ENCODE measurements at places on chromosomes 12 and 14. TPM values are rescaled to one million over a fixed set of nuclear protein-coding genes. Genes with fewer than 3 reads are reported as not detected.

The MYH6 gene
- total RNA-seq = not detected

The SERPINA3 gene
- total RNA-seq = 50.7 TPM

The MANSC4 gene
- total RNA-seq = not detected

The PTPRR gene
- not detected for total RNA-seq

The ASB2 gene
- 0.76 TPM for total RNA-seq

The KCNH3 gene
- 2.4 TPM for total RNA-seq

The IL23A gene
- total RNA-seq = not detected

- no peaks in the 10 kb centered on the region for H3K27me3 ChIP-seq
- H3K4me1 ChIP-seq = no peaks in the 10 kb centered on the region
- no peak overlapping the region for H3K27ac ChIP-seq
- no peaks in the 10 kb centered on the region for H3K36me3 ChIP-seq
- no peak overlapping the region for H3K4me3 ChIP-seq
- DNase-seq = no peak
Measured at GRCh38 chr14:83764656-83765599, 1765.0 kb upstream of the FLRT2 start.

- no peak overlapping the region for H3K27ac ChIP-seq
- no peaks in the 10 kb centered on the region for H3K27me3 ChIP-seq
- no peak overlapping the region for H3K4me3 ChIP-seq
- no peaks in the 10 kb centered on the region for H3K36me3 ChIP-seq
- no peaks in the 10 kb centered on the region for H3K4me1 ChIP-seq
- DNase-seq = no peak
Measured at GRCh38 chr14:81619816-81620215, 86.2 kb upstream of the SEL1L start.

DNA sequence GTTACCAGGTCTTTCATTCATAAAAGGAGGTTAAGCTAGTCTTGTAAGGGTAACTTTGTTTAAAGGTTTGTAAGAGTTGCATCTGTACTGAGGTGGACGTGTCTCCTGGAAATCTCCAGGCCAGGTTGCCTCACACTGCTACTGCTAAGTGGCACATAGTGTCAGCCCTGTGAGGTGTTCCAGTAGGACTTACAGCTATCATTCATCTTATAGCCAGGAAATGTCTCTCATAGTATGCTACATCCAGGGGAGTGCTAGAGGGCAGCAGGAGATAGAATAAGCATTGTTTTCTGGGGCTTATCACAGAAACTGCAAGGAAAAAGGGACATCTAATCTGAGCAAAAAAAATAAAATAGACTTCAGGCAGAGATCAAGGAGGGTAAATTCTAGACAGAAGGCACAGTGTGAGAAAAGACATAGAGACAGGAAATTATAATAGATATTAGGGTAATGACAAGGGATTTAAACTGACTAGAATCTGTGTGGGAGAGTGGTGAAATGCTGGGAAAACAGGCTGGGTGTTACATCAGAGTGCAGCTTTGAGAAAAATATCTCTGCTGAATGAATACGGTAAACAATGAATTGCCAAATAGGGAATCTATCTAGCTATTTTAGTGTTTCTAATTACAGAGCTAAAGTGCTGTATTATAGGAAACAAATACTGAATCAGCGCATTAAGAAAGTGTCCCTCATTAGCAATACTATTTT lies 205.1 kb upstream of the ABCD2 start:
- H3K4me1 ChIP-seq = no peaks in the 10 kb centered on the region
- H3K36me3 ChIP-seq = no peaks in the 10 kb centered on the region
- DNase-seq = no peak
- no peak overlapping the region for H3K4me3 ChIP-seq
- H3K27ac ChIP-seq = no peak overlapping the region
- no peaks in the 10 kb centered on the region for H3K27me3 ChIP-seq

DNA sequence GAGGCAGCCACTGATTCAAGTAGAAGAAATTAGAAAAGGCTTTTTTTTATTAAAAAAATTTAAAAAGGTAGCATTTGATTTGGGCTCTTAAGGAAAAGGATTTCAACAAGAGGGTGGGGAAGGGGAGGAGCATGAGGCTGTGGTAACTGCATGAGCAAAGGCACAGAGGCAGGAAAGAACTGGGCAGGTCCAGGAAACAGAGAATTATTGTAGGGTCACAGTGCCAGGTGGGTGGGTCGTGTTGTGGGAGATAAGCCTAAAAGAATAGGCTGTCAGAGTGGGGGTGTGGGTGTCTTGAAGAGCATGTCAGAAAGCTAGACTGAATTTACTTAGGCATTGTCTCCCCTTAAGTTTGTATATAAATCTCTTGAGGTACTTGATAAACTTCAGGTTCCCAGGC lies 7.8 kb downstream of the LIMA1 start:
- DNase-seq = no peak

GRCh38 chr12:115850957-115851356 lies 426.5 kb downstream of the MED13L start:
- DNase-seq = no peak
- H3K4me1 ChIP-seq = no peaks in the 10 kb centered on the region
- no peak overlapping the region for H3K4me3 ChIP-seq
- no peak overlapping the region for H3K27ac ChIP-seq
- H3K27me3 ChIP-seq = no peaks in the 10 kb centered on the region

- peak overlapping the region; percentile 92 for H3K27ac ChIP-seq
- peaks cover 66% of the 10 kb centered on the region for H3K4me1 ChIP-seq
- peaks cover 2% of the 10 kb centered on the region for H3K27me3 ChIP-seq
- peak; percentile 81 for DNase-seq
Measured at GRCh38 chr12:52151837-52152783, 39.7 kb downstream of the KRT80 start.

DNA sequence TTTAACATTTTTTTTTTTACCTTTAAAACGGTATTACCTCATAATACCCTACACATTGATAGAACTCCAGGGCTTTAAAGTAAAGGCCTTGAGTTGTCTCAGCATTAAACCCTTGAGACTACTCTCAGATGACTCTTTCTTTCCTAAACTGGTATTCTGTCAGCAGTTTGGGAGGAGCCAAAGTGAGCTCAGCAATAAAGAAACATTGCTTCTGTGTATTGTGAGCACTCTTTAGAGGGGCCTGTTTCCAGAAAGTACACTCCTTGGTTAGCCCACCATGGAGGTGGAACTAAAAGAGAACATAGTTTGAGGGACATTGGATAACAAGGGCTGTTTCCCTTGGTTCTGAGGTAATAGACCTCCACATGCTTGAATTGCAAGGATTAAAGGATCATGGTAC lies 20.4 kb downstream of the MAP3K12 start:
- H3K4me3 ChIP-seq = no peak overlapping the region
- no peak for DNase-seq
- H3K36me3 ChIP-seq = peaks cover 90% of the 10 kb centered on the region
- peaks cover 40% of the 10 kb centered on the region for H3K4me1 ChIP-seq
- no peak overlapping the region for H3K27ac ChIP-seq

DNA sequence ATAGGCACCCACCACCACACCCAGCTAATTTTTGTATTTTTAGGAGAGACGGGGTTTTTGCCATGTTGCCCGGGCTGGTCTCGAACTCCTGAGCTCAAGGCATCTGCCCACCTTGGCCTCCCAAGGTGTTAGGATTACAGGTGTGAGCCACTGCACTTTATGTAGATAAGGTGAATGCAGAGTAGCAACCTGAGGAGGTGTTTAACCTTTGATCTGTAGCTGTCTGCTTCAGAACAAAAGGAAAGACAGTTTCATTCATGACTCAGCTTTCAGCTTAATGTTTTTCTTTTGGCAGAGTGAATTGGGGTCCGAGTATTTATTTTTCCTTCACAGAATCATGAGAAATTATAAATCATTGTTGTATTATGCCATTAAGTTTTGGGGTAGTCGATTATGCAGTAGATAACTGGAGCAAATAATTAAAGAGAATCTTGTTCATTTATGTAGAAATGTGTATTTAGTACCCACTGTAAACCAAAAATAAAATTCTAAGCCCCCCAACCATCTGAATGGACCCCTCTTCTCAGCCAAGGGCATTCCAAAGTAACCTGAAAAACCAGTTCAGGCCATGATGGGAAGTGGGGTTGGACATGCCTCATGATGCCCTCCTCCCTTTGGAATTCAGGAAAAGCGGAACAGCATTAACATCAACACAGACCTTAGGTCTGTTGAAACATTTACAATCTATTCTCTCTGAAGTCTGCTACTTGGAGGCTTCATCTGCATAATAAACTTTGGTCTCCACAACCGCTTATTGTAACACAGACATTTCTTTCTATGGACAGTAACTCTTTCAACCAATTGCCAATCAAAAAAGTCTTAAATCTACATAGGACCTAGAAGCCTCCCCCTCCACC lies 10.7 kb upstream of the STX2 start:
- no peaks in the 10 kb centered on the region for H3K27me3 ChIP-seq
- no peak for DNase-seq
- no peaks in the 10 kb centered on the region for H3K4me1 ChIP-seq
- no peak overlapping the region for H3K27ac ChIP-seq

- H3K4me1 ChIP-seq = no peaks in the 10 kb centered on the region
- no peak overlapping the region for H3K4me3 ChIP-seq
- DNase-seq = no peak
- no peaks in the 10 kb centered on the region for H3K36me3 ChIP-seq
Measured at GRCh38 chr14:23439107-23439835, 3.8 kb upstream of the MYH7 start.

DNA sequence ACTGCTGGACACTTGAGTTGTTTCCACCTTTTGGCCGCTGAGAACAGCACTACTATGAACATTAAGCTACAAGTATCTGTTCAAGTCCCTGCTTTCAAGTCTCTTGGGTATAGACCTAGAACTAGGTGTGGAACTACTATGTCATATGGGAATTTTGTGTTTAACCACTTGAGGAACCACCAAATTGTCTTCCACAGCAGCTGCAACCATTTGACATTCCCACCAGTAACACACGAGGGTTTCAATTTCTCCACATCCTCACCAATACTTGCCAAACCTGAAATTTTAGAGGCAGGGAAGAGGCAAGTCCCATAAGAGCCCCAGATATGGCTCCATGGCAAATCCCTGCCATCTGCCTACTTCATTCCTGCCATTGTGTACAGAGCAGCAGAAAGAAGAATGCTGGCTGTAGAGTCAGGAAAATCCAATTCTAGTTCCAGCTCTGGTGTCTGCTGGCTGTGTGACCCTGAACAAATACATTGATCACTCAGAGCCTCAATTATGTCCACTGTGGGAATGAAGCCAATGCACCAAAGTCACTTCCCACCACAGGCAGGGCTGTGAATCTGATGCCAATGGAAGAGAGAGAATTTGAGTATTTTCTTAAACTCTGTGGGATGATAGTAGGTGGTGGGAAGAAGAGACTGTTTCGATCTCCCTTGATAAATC lies 17.8 kb downstream of the PITPNM2 start:
- H3K4me3 ChIP-seq = no peak overlapping the region
- no peaks in the 10 kb centered on the region for H3K27me3 ChIP-seq
- peak overlapping the region; percentile 46 for H3K27ac ChIP-seq
- DNase-seq = no peak

DNA sequence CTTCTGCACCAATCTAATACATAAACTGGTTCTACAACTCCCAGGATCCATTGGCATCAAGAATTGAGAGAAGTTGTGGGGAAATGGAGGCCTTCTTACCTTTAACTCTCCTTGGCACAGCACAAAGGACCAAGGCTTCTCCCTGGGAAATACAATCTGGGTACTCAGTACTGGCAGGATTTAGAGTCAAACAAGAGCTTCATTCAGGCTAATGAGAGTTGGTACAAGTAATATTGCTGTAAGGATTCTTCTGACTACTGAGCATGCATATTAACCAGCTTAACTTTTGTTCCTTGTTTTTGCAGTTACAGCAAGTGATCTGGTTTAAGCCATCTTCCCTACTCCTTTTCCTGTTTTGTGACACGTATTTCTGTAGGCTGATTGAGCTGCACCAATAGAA lies 76.2 kb upstream of the FERMT2 start:
- H3K4me3 ChIP-seq = no peak overlapping the region
- peaks cover 5% of the 10 kb centered on the region for H3K4me1 ChIP-seq

DNA sequence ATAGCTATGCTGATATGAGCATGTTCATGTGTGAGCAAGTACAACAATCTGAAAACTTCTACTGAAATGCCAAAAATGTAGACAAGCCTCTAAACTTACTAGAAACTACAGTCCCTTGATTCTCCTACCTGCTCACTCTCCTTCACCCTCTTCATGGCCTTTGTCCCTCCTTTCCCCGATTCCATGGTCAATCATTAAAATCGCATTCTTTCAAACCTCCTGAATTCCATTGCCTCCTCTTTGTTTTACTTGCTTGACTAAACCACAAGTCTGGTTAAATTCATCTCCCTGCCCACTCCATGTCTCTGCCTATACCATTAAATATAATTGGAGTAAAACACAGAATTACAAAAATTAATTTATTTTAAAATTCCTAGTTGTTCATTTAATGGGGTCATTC lies 33.0 kb upstream of the SSTR1 start:
- no peak overlapping the region for H3K4me3 ChIP-seq
- no peaks in the 10 kb centered on the region for H3K27me3 ChIP-seq
- H3K36me3 ChIP-seq = no peaks in the 10 kb centered on the region
- no peak for DNase-seq
- no peak overlapping the region for H3K27ac ChIP-seq

GRCh38 chr12:88255847-88256246 lies 113.7 kb downstream of the TMTC3 start:
- no peaks in the 10 kb centered on the region for H3K27me3 ChIP-seq
- no peaks in the 10 kb centered on the region for H3K4me1 ChIP-seq
- H3K36me3 ChIP-seq = no peaks in the 10 kb centered on the region
- no peak overlapping the region for H3K27ac ChIP-seq
- H3K4me3 ChIP-seq = no peak overlapping the region
- DNase-seq = no peak

DNA sequence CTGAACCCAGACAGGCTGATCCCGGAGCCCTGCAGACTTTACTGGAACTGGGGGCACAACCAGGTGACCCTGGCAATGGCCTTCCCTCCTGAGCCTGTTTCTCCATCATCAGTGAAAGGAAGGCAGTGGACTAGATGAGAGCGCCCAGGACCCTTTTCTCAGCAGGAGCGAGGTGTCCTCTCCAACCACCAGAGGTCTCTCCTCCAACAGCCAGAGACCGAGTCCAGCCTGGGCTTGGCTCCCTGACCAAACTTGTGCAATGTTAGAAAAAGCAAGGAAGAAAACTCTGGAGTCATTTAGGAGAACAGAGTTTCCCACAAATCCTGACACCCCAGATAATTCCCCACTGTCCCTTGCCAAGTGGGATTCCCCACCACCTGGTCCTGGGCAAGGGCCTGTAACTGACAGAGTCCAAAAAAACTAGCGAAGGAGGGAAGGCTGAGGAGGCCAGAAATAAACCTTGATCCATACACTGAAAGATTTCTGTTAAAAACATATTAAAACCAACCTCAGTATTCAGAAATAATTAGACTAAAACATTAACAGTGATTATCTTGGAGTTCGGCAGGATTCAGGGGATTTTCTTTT lies 9.0 kb downstream of the RPS6KL1 start:
- H3K27ac ChIP-seq = no peak overlapping the region
- peaks cover 11% of the 10 kb centered on the region for H3K4me1 ChIP-seq
- peak; percentile 40 for DNase-seq

Measured in upper lobe of left lung (tissue), 6 donors.